ENCODE measurements at places on chromosomes 4 and X.
A peak's percentile ranks its signal among the peaks of the same experiment; 100 is the strongest.

DNA sequence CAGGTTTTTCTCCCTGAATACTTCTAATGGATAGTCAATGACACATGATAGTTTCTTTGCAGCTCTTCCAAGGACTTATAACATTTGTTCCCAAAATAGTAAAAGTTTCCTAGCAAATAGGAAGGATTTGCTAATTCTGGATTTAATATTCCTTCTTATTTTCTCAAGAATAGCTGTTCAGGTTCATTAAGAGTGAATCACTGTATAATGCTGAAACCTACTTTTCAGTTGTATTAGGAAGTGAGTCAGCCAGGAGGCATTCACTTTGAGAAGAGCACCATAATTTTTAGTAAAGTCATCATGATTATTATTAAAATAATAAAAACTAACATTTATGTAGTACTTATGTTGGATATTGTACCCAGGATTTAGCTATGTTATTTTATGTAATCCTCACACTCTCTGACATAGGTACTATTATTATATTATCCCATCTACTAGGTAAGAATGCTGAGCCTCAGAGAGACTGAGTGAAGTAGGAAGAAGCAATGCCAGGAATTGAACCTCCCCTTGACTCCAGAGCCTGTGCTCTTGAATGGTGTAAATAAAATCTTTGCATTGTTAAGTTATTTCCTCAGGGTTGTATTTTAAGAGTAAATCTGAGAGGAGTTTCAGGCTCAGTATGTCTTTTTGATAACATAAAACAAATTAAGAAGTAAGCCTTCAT is 114.8 kb downstream of the REELD1 start:
- no peak for DNase-seq

DNA sequence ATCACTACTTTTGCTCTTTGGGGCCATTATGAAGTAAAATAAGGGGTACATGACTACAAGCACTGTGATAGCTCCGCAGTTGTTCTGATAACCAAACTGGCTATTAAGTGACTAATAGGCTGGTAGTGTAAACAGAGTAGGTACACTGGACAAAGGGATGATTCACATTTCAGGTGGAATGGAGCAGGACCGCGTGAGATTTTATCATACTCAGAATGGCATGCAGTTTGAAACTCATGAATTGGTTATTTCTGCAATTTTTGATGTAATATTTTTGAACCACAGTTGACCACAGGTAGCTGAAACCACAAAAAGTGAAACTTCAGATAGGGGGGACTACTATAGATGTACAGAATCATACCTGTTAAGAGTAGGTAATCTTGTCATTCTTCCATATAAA is 55.8 kb downstream of the PAK3 start:
- DNase-seq = no peak

DNA sequence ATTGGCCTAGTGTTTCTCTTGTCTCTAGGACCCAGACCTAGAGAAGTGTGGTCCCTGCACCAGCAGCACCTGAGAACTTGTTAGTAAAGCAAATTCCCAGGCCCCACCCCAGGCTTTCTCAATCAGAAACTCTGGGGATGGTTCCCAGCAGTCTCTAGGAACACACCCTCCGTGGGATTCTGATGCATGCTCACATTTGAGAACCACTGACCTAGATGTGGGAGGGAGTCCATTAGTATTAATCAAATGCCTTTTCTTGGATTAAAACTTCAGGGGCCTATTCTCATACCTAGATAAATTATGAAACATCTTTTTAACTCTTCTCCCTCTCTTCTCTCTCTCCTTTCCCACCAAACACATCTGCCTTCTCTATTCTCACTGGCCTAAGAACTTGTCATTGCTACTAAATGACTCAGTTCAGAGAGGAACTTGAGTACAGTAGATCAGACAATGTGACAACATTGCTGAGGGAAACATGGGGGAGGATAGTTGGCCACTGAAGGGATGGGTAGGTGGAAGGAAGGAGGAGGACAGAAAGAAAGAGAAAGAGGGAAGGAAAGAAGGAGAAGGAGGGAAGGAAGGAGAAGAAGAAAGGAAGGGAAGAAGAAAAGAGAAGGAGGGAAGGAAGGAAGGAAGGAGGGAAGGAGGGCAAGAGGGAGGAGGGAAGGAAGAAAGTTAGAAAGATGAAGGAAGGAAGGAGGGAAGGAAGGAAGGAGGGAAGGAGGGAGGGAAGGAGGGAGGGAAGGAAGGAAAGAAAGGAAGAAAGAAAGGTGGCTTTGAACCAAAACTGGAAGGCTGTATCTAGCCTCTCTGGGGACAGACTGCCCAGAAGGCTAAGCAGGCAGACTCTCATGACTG is 132.7 kb upstream of the MAP3K15 start:
- no peak for DNase-seq

- DNase-seq = no peak
These were observed 698.4 kb downstream of the IL1RAPL1 start for GRCh38 chrX:29285664-29286063.

- peak; percentile 39 for DNase-seq
These were observed 773 bp upstream of the TXLNG start for GRCh38 chrX:16785247-16786138.

- no peak for DNase-seq
These were observed 107.2 kb upstream of the PGRMC2 start for GRCh38 chr4:128394778-128395177.

- DNase-seq = no peak
These were observed 43.4 kb upstream of the TRIM2 start for GRCh38 chr4:153160821-153161220.

DNA sequence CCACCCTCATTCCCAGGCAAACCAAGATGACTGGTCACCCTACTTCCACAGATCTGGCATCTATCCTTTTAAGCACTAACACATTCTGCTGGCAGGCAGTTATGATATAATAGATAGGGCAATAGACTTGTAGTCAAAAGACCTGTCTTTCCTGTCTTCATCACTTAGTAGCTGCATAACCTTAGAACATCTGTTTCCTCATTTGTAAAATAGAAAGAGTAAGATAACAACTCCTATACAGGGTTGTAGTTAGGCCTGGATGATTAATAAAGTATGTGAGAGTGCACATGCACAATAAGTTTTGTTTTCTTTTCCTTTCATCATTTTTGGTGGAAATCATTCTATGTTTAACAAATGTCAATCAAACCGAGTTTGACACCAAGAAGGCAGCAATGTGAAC is 72.1 kb downstream of the GPR82 start:
- no peak for DNase-seq

- DNase-seq = no peak
These were observed 65.3 kb downstream of the PALLD start for GRCh38 chr4:168562041-168562571.

DNA sequence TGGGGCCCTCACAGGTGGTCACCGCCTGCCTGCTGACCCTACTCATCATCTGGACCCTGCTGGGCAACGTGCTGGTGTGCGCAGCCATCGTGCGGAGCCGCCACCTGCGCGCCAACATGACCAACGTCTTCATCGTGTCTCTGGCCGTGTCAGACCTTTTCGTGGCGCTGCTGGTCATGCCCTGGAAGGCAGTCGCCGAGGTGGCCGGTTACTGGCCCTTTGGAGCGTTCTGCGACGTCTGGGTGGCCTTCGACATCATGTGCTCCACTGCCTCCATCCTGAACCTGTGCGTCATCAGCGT is 652 bp downstream of the DRD5 start:
- DNase-seq = no peak

DNA sequence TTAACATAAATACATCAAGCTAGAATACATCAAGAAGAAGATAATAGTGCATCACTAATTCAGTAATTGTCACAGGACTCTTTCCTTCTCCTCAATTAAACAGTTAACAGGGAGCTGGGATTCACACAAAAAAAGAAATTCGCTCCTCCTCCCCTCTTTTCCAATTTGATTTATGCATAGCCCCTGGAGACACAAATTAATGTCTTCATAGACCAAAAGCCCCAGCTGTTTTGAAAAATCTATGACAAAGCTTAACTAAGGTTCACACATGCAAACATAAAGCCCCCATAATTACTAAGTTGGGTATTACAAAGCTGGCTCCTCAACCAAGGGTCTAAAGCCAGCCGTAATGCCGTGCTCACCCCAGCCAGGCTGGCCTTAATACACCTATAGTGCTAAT is 61.2 kb downstream of the ENOX2 start:
- no peak for DNase-seq

DNA sequence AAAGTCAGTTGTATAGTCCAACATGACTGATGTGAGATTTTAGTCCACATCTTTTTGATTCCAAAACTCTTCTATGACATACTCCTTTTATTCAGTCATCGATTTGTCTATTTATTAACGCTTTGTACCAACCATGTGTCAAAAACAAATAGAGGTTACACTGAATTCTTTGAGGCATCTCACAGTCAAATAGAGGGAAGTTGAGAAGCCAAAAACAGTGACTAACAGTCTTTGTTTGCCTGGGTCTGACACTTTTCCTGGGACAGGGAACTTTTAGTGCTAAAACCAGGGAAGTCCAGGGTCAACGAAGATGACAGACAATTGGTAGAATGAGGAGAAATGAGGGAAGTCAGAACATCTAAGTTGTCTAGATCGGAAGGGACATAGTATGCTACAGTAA is 169.9 kb upstream of the HS3ST1 start:
- no peak for DNase-seq

DNA sequence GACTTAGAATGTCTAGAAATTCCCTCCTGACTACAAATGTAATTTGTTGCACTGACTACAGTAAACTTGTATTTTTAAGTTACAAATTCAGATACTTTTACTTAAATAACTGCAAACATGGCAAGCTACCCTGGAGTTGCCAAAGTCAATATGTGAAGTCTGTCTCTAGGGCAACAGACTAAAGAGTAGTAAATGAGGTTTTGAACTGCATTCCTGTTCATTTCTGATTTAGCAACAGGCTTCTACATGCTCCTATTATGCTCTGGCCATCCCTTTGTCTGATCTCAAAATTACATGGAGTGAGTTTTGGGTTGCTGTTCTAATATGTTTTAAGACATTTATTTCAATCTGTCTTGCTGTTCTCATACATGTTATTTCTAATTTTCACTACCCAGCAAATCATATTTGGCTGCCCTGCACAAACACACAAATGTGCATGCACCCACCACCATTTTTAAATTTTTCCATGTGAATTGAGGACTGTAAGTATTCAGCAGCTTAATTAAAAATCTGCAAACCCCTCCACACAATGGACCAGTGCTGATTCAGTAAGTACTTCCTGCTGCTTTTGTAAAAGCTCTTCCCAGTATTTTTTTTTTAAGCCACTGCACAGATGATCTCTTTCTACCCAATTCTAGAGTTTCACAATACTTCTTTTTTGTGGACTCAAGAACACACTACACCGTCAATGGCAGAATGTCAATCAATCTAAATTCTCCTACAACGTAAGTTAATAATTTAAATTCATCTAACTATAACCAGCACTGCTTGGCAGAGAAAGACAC is 26.7 kb downstream of the SH3RF1 start:
- no peak for DNase-seq

GRCh38 chrX:40094900-40095582 is 2.7 kb downstream of the BCOR start:
- DNase-seq = no peak

GRCh38 chr4:818106-818921 is 7.6 kb downstream of the CPLX1 start:
- peak; percentile 81 for DNase-seq

DNA sequence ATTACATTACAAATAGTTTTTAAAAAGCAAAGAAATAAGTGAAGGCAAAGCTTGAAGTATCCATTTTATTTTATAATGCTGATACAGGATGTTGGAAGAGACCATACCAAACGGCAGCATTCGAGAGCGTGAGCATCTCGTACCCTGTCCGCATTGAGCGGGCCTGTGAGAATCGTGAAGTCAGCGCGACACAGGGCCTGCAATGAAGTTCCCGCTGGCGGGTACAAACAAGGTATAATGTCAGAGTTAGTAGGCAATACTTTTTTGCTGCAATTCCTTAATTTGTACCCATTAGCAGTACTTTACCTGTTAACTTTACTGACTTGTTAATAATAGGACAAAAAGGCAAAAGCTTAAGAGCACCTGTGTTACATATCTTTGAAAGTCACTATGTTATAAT is 19.0 kb downstream of the HNRNPD start:
- no peak for DNase-seq

GRCh38 chr4:10253765-10254164 is 137.2 kb upstream of the WDR1 start:
- no peak for DNase-seq

- DNase-seq = no peak
These were observed 35.8 kb downstream of the YIPF6 start for GRCh38 chrX:68534691-68535090.

DNA sequence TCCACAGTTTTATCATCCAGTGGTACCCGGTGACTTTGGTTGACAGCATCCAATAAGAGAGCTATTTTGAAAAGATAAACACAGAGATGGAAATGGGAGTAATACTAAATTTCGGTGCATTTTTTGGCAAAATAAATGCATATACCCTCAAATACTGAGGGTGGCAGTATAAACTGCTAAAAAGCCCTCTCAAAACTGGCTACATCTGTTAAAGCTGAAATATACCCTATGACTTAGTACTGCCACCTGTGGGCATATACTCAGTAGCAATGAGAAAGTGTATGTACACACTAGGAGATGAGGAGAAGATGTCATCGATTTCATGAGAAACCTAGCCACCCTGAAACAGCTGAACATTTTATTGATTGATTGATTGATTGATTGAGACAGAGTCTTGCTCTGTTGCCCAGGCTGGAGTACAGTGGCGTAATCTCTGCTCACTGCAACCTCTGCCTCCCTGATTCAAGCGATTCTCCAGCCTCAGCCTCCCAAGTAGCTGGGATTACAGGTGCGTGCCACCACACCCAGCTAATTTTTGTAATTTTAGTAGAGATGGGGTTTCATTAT is 12.2 kb upstream of the TMEM128 start:
- peak; percentile 12 for DNase-seq

DNA sequence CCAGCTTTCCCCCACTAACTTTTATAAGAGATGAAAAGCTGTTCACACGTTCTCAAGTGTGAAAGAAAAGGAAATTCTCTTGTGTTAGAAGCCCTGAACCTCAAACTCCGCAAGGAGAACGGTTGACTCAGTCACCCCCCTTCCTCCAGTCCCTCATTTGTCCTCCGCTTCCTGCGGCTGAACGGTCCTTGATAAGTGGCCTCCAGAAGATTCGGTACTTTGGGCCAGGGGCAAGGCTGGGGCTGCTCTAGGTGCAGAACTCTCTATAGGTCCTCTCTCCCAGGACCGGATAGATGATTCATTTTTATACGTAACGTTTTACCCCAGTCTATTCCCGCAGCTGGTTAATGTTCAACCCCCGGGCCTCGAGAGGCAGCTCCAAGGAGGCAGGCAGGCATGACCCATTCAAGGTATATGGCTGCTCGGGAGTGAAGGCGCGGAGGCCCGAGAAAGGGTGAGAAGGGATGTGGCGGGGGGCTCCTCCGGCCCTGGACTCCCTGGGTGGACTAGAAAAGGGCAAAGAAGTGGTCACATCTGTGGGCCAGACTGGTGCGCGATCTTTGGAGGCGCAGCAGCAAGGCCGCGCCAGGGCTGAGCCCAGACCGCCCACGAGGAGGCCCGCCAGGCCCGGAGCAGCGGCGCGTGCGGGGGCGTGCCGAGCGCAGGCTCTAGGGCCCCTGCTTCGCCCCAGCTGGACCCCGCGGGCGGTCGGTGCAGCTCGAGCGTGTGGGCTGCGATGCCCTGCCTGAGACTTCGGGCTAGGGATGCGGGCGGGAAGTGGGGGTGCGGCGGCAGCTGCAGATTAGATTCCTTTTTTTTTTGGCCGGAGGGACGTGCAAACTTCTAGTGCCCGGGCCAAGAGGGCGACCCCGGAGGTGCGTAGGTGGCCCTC is 11.7 kb downstream of the PITX2 start:
- no peak for DNase-seq
